ENCODE measurements at places on chromosomes 1 and 21.

GRCh38 chr1:163085904-163086268 lies 16.7 kb downstream of the RGS4 start:
- no peak overlapping the region for H3K27ac ChIP-seq
- no peak for DNase-seq
- H3K27me3 ChIP-seq = peaks cover 2% of the 10 kb centered on the region
- H3K4me3 ChIP-seq = no peak overlapping the region
- H3K4me1 ChIP-seq = no peaks in the 10 kb centered on the region

DNA sequence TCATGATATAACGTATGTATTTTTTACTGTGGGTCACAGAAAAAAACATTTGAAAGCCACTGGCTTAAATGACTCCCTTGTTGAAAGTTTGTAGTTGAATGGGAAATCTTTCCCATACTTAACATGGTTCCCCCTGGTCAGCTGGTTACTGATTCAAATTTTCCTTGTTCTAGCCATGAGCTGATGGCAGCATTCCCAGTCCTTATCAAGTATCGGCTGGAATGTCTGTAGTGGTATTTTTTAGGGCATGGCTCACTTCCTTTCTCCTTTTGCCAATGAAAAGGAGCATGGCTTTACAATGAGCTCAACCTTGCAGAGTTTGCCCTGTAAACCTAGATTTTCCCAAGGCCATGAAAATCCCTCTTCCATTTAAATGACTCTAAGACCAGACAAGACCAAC lies 55.7 kb downstream of the GIPC2 start:
- H3K4me3 ChIP-seq = no peak overlapping the region
- H3K36me3 ChIP-seq = no peaks in the 10 kb centered on the region
- no peak overlapping the region for H3K27ac ChIP-seq
- H3K27me3 ChIP-seq = peaks cover 15% of the 10 kb centered on the region
- H3K4me1 ChIP-seq = no peaks in the 10 kb centered on the region

- no peak overlapping the region for H3K27ac ChIP-seq
- peaks cover 12% of the 10 kb centered on the region for H3K27me3 ChIP-seq
- no peak for DNase-seq
- H3K4me1 ChIP-seq = no peaks in the 10 kb centered on the region
- no peaks in the 10 kb centered on the region for H3K36me3 ChIP-seq
Measured at GRCh38 chr1:154519591-154519991, 17.4 kb upstream of the SHE start.

GRCh38 chr1:10751561-10752085 lies 44.8 kb downstream of the CASZ1 start:
- no peak overlapping the region for H3K27ac ChIP-seq
- no peak for DNase-seq
- no peaks in the 10 kb centered on the region for H3K4me1 ChIP-seq
- H3K27me3 ChIP-seq = peaks cover 5% of the 10 kb centered on the region

- H3K27me3 ChIP-seq = peaks cover 18% of the 10 kb centered on the region
- H3K4me3 ChIP-seq = no peak overlapping the region
Measured at GRCh38 chr1:84006591-84006990, 7.7 kb upstream of the TTLL7 start.

- no peak for DNase-seq
- no peak overlapping the region for H3K27ac ChIP-seq
- H3K4me3 ChIP-seq = no peak overlapping the region
Measured at GRCh38 chr1:66475940-66476339, 58.0 kb upstream of the SGIP1 start.

DNA sequence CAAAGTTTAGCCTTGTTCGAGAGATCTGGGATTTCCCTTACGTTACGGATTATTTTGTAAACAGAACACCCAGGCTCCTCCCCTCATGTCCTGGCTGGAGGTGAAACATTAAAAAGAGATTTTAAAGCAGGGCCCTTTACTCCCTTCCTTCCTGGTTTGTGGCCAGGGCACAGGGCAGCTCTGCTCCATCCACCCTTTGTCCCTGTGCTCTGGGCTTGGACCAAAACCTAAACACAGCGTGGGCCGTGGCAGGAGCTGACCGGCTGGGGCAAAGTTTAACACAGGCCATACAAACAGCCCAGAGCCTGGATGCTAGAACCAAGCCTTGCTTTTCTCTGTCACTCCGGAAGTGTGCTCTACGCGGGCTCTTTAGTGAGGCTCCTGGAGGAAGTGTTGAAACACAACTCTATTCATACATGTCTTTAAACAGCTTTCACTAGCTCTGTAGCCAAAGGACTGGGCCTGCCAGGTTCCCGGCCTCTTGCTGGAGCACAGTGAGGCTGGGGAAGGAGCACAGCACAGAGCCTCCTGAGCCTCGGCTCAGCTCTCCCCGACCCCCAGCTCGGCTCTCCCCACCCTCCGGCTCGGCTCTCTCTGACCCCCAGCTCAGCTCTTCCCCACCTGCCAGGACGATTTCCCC lies 84.7 kb downstream of the PDE9A start:
- no peak for DNase-seq
- peaks cover 8% of the 10 kb centered on the region for H3K27me3 ChIP-seq
- H3K4me1 ChIP-seq = peaks cover 2% of the 10 kb centered on the region
- H3K4me3 ChIP-seq = no peak overlapping the region
- H3K36me3 ChIP-seq = no peaks in the 10 kb centered on the region

- no peaks in the 10 kb centered on the region for H3K27me3 ChIP-seq
- H3K4me1 ChIP-seq = no peaks in the 10 kb centered on the region
- no peak overlapping the region for H3K27ac ChIP-seq
- H3K4me3 ChIP-seq = no peak overlapping the region
Measured at GRCh38 chr1:164885311-164885710, 326.3 kb downstream of the PBX1 start.

GRCh38 chr1:10694633-10695627 lies 101.5 kb downstream of the CASZ1 start:
- peaks cover 4% of the 10 kb centered on the region for H3K27me3 ChIP-seq
- H3K4me3 ChIP-seq = peak overlapping the region; percentile 89
- H3K4me1 ChIP-seq = peaks cover 12% of the 10 kb centered on the region
- peak overlapping the region; percentile 87 for H3K27ac ChIP-seq
- no peaks in the 10 kb centered on the region for H3K36me3 ChIP-seq

DNA sequence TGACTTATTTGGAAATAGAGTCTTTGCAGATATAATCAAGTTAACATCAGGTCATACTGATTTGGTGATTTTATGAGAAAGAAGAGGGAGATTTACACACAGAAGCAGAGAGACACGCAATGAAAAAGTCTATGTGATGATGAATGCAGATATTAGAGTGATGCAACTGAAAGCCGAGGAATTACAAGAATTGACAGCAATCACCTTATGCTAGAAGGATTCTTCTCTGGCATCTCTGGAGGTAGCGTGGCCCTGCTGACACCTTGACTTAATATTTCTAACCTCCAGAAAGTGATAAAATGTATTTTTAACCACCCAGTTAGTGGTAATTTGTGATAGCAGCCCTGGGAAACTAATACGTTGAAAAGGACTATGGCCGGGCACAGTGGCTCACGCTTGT lies 14.2 kb upstream of the CFH start:
- DNase-seq = no peak
- no peaks in the 10 kb centered on the region for H3K27me3 ChIP-seq
- no peak overlapping the region for H3K27ac ChIP-seq
- H3K4me3 ChIP-seq = no peak overlapping the region

GRCh38 chr1:21264898-21265297 lies 25.4 kb downstream of the ECE1 start:
- H3K27me3 ChIP-seq = no peaks in the 10 kb centered on the region
- peak overlapping the region; percentile 15 for H3K27ac ChIP-seq
- peaks cover 19% of the 10 kb centered on the region for H3K36me3 ChIP-seq
- no peak for DNase-seq

DNA sequence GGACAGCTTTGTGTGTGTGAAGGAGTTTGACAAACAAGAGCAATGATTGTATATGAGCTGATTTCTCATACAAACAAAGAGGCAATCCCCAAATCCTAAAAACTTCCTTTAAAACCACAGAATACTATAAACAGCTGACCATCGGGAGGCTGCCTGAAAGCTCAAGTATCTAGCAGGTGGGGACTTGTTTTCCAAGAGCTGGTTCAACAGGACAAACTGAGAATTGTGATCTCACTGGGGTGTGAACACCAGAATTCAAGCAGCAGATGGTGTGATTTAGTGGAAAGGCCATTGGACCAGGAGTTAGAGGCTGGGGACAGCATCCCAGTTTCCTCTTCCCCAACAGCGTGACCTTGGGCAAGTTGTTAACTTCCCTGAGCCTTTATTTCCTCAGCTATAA lies 13.9 kb downstream of the LMX1A start:
- H3K27ac ChIP-seq = no peak overlapping the region
- H3K36me3 ChIP-seq = no peaks in the 10 kb centered on the region
- H3K4me3 ChIP-seq = no peak overlapping the region
- no peaks in the 10 kb centered on the region for H3K4me1 ChIP-seq
